Mammary microvascular endothelial cell (primary cell): ENCODE measurements at places on chromosomes 1 and 21. TPM values are rescaled to one million over a fixed set of nuclear protein-coding genes. Genes with fewer than 3 reads are reported as not detected.

Gene LCE1C
- total RNA-seq = not detected in 2 replicates

Gene PCSK9
- 0.10 and 0.33 TPM in 2 replicates for total RNA-seq

Gene SH2D1B
- total RNA-seq = 0.05 and 0.20 TPM in 2 replicates

Gene CORT
- 0.13 TPM in 1 of 2 replicates, not detected in the other for total RNA-seq

Gene FCRL6
- total RNA-seq = not detected in 2 replicates

Gene DENND2D
- total RNA-seq = 0.20 and 0.73 TPM in 2 replicates

Gene LRRIQ3
- total RNA-seq = 0.27 and 0.34 TPM in 2 replicates

Gene TMEM54
- 29.4 and 31.1 TPM in 2 replicates for total RNA-seq

Gene SARS1
- 198 and 221 TPM in 2 replicates for total RNA-seq

Gene ATAD3C
- total RNA-seq = 0.07 TPM in 1 of 2 replicates, not detected in the other

Gene VASH2
- total RNA-seq = under 0.01 and 0.27 TPM in 2 replicates

Gene SLC30A10
- not detected in 2 replicates for total RNA-seq

Gene COL8A2
- total RNA-seq = 1.1 and 1.7 TPM in 2 replicates

Gene RUNX3
- total RNA-seq = not detected in 2 replicates

Gene NPHS2
- not detected in 2 replicates for total RNA-seq

Gene PAPPA2
- total RNA-seq = 0.05 and 0.13 TPM in 2 replicates

Gene USH2A
- not detected in 2 replicates for total RNA-seq

Gene PTGFR
- total RNA-seq = 0.87 and 1.7 TPM in 2 replicates

Gene SLAMF9
- total RNA-seq = not detected in 2 replicates

Gene CFAP45
- total RNA-seq = 0.89 and 1.9 TPM in 2 replicates

Gene NFYC
- 33.9 and 36.6 TPM in 2 replicates for total RNA-seq

Gene LRRC3
- total RNA-seq = 3.5 and 5.5 TPM in 2 replicates

Gene S100A11
- 524 TPM in 2 replicates for total RNA-seq

Gene CYP4X1
- total RNA-seq = 0.33 TPM in 1 of 2 replicates, not detected in the other

Gene FBXO2
- 0.74 TPM in 1 of 2 replicates, not detected in the other for total RNA-seq

Gene TGFB2
- 2.5 and 3.5 TPM in 2 replicates for total RNA-seq

Gene AMY1B
- total RNA-seq = not detected in 2 replicates

Gene PADI3
- total RNA-seq = not detected in 2 replicates

Gene F13B
- total RNA-seq = not detected in 2 replicates

Gene PRRX1
- not detected in 2 replicates for total RNA-seq

Gene C4BPA
- total RNA-seq = not detected in 2 replicates

Gene S100A7A
- total RNA-seq = not detected in 2 replicates

Gene FMO2
- total RNA-seq = not detected in 2 replicates

Gene APCS
- total RNA-seq = not detected in 2 replicates

Gene CELA2B
- total RNA-seq = not detected in 2 replicates

Gene PLA2G5
- 4.0 and 5.5 TPM in 2 replicates for total RNA-seq

Gene RGS5
- 0.54 and 0.60 TPM in 2 replicates for total RNA-seq

Gene PTGER3
- not detected in 2 replicates for total RNA-seq

Gene CAPN8
- total RNA-seq = not detected in 2 replicates

Gene ALPL
- 0.05 and 0.27 TPM in 2 replicates for total RNA-seq

Gene TESK2
- total RNA-seq = 2.6 and 2.8 TPM in 2 replicates

Gene NUDC
- 99.9 and 108 TPM in 2 replicates for total RNA-seq

Gene ADGRL2
- 48.6 and 57.7 TPM in 2 replicates for total RNA-seq

Gene TMEM222
- total RNA-seq = 26.4 and 27.7 TPM in 2 replicates

Gene CHRM3
- total RNA-seq = not detected in 2 replicates

Gene VSIG8
- not detected in 2 replicates for total RNA-seq

Gene TBX15
- total RNA-seq = 0.20 and 0.49 TPM in 2 replicates

Gene HPDL
- 4.7 and 9.3 TPM in 2 replicates for total RNA-seq

Gene LORICRIN
- not detected in 2 replicates for total RNA-seq

Gene DENND1B
- total RNA-seq = 0.80 and 1.5 TPM in 2 replicates

Gene NDC1
- 32.1 and 37.6 TPM in 2 replicates for total RNA-seq

Gene PHC2
- total RNA-seq = 99.5 and 101 TPM in 2 replicates

Gene RHBDL2
- 0.59 and 0.87 TPM in 2 replicates for total RNA-seq

Gene OR2T29
- total RNA-seq = not detected in 2 replicates

Gene FCRL4
- total RNA-seq = not detected in 2 replicates

Gene MARK1
- 0.69 and 0.80 TPM in 2 replicates for total RNA-seq

Gene KCNK2
- total RNA-seq = not detected in 2 replicates

Gene SHE
- total RNA-seq = 34.3 and 39.5 TPM in 2 replicates

Gene MUTYH
- total RNA-seq = 11.2 and 12.4 TPM in 2 replicates
